ENCODE measurements at places on chromosomes 12 and 14.

- DNase-seq, result no peak
These were observed 1.3 kb downstream of the MBD6 start for GRCh38 chr12:57523706-57524614.

- no peak for DNase-seq
These were observed 135.5 kb downstream of the PAWR start for GRCh38 chr12:79555028-79555925.

GRCh38 chr14:22427771-22428231, 161.2 kb downstream of the DAD1 start:
- no peak for DNase-seq

GRCh38 chr12:31238764-31239387, 87.1 kb downstream of the SINHCAF start:
- peak; percentile 66 for DNase-seq

DNA sequence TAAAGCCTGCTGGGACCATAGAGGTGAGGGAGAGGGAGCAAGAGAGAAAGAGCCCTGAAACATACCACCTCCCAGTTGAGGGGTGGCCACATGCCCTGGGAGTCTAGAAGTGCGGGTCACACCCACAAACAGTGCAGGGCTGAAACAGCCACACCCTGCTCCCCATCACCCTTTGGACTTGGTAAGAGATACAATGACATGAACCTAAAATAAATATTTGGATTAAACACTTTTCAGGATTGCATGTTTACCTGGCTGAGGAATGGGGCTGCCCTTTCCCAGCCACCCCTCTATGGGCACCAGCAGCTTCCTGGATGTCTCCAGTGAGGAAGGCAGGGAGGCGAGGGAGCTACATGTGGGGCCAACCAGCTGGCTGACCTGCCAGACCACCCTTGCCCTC, 39.0 kb upstream of the TC2N start:
- DNase-seq, result no peak

DNA sequence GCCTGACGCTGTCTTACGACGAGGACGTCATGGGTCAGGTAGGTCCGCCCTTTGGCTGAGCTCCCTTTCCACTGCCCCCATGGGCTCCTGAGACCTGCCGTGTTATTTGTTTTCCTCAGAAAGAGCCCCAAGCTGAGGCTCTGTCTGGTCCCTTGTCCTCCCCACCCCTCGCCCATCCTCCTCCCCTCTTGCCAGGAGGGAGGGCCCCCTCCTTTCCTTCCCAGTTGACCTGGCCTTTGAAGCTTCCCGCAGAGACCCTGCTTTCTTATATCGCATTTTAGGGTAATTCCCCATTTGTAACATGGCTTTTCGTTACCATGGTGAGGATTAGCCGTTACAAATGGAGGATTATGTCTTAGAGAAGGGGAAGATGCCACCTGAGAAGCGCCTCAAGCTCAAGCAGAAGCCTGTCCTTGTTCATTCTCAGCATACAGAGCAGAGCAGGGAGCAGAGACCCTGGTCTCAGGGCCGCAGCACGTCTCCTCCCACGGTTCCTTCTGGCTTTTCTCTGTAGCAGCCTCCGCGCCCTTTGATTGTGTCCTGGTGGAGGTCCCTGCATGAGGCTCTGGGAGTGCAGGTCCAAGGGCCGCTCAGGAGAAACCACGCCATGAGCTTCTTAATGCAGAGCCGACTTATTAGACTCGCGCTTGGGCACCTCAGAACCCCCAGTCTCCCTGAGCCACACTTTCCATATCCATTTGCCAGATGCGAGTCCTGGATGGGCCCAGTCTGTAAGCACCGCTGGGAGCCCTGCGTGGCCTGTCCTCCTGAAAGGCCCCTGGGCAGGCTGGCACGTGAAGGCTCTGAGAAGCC, 47.2 kb downstream of the UBE3B start:
- DNase-seq, result no peak

- no peak for DNase-seq
These were observed 465.3 kb upstream of the RGS6 start for GRCh38 chr14:71466946-71467345.

DNA sequence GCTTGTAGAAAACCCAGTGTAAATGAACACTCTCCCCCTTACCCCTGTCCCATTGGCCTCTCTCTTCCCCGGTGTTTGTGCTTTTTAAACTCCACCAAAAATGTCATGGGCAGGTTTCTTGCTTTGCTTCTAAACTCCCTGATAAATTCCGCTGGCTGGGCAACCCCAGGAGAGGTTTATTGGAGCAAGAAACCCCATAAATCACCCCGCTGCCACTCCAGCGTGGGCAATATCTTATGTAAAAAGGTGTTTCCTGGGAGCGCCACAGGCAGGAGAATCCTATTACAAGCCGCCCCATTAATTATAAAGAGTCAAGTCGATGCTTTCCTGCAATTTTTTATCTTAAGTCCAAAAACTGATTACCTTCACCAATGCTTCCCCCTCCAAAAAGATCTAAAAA, 22.8 kb downstream of the LHX5 start:
- DNase-seq, result no peak

GRCh38 chr12:131598717-131599116, 112.2 kb upstream of the SFSWAP start:
- no peak for DNase-seq

- no peak for DNase-seq
These were observed 23.8 kb downstream of the PITPNM2 start for GRCh38 chr12:123127182-123127495.

DNA sequence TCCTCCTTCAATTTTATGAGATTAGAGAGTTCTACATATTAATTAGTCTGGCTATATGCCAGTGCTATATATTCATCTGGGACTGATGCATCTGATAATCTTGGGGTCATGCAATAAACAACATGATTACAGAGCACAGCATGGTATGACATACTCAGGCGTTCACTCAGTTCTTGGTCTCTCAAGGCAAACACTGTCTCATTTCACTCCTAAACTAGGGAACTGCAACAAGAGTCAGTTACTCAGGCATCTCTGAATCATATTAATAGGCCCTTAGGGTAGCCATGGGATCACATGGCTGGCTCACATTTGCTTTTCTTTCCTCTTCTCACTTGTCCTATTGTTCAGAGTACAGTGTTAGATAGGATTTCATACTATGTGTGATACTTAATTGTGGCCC, 91.8 kb upstream of the TMEM260 start:
- DNase-seq, result no peak

DNA sequence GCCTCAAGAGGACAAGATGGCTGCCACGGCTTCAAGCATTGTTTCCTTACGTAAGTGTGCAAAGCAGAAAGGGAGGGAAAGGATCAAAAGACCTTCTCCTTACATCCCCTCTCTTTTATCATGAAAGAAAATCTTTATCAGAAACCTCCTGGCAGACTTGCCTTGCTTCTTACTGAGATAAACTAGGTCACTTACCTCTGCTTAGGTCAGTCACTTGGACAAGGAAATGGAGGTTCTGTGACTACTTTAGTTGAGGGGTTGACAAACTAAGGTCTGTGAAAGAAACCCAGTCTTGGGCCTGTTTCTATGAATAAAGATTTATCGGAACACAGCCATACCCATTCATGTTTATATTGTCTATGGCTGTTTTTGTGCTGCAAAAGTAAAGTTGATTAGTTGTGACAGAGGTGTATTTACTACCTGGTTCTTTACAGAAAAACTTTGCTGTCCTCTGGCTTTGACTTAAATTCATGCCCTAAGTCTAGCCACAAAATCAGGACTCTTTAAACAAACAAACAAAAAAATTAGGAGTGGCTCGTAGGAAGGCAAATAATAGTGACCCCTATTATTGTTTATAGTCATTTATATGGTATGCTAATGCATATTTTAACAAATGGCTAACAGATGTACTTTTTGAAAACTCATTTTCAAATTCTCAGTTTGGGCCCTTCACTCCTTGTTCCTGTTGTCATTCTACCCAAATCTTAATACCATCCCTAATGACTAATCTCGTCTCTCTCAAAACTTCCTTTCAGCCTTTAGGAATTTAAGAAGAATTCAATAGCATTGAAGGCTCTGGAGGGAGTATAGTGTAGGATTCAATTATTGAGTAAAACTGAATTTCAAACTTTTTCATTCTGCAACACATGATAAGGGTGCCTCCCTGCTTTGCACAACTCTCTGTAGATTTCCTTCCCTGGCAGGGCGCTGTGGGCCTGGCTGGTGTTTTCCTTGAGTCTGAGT, 42.0 kb upstream of the ATP2B1 start:
- DNase-seq, result no peak

GRCh38 chr14:26394150-26394810, 203.6 kb downstream of the NOVA1 start:
- peak; percentile 69 for DNase-seq

DNA sequence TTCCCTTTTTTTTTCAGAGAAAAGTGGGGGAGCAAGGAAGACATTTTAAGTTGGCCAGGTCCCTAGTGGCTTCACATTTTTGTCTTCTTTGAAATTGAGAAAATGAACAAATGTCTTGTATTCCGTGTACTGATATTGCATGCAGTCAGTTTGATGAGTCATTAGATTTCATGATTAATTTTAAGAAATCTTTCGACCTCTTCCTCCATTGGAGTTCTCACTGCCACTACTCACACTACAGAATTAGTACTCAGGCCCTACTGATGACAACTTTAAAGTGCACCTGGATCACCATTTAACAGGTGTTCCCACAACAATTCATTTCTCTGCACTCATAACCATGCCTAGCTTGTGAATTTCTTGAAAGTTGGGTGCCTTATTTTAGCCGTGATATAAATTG, 50.5 kb downstream of the SAMD4A start:
- no peak for DNase-seq

Data from NCI-H1092 (cell line).